ENCODE measurements at places on chromosomes 4 and X.

DNA sequence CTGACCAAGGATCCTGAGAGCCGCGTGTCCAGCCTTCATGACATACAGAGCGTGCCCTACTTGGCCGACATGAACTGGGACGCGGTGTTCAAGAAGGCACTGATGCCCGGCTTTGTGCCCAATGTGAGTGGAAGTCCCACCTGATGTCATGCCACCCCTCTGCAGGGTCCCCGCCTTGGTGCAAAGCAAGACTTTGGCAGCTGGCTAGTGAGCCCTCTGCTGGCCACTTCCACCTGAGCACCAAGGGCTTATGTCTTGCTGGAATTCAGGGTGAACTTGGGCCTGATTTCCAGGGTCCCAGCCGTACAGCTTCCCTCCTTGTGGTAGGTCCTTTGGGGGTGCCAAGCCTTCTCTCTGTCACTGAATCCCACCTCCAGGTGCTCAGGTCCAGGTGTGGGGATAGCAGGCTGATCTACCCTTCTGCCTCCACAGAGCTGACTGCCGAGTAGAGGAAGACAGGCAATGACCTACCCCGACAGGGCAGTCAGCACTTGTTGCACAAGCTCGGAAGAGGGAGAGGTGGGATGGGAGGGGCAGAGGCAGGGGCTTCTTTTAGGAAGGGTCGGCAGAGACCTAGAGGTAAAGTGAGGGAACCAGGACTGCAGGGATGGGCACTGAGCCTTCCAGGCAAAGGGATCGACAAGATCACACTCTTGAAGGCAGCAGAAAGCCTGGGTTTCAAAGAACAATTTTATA lies 248.1 kb downstream of the EVC2 start:
- peak; percentile 71 for DNase-seq

DNA sequence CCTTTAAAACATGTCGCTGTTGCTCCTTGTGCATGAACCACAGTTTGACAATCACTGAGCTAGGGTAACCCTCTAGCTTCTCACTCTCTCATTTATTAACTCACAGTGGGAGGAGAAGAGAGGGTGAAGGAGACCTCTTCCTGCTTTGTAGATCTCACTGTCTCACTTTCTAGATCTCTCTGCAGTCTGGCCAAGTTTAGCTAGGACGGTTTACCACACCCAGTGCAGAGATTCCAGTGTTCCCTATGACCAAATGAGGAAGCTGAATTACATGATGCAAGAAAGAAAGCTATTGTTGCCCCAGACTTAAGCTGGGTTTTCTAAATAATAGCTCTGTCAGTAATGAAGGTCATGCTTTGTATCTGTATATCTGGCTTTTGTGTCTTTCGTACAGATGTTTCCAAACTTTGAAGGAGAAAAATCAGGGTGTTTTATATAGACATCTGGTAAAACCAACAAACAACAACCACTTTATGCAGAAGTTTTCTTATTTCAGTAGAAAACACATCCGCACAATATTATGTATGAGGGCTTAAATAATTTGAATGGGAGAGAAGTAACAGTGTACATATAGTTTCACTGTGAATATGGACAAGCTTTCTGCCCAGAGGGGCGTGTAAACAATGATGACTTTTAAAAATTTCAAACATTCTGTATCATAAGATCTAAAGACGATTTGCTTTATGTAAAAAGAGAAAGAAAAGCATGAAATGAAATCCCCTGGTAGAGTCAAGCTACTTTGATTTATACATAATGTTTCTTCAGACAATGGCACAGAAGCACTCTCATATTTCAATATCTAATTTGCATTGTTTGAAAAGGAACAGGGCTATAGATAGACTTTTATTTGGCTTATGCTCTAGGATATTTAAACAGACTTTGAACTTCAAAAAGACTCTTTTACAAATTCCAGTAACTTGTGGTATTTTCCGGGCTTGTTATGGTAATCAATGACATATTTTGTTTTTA lies 582.3 kb downstream of the FSTL5 start:
- no peak for DNase-seq

DNA sequence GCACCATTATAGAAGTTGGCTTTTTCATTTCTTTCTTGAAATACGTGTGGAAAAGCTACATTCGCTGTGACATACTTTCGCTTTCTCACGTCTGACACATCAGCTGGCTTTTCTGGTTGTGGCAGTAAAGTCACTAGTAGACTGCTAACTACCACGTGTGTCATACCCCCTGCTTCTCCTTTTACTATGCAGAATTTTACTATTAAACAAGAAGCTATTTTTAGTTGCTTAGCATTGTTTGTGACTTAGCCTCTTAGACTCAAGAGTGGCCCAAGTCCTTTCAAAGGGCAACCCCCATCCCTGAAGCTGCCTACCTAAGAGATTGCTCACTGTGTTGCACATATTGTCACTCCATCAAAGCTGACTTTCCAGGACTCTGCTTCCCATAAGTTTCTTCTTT lies 2.1 kb upstream of the IL2 start:
- DNase-seq: no peak

DNA sequence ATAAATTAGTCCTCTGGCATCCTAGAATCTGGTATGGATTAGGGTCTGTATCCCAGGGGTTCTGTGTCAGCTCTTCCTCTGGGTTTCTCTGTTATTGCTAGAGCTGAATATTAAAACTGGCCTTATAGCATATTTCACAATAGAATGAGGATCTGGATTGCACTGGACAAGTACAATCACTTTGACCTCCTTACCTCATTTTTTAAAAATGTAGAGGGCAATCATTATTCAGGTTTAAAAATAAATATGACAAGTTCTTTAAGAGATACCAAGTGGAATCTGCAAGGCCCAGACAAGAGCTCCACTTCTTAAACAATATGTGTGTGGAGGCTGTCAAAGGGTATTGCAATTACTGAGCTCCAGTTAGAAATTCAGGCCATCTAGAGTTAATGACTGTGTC lies 1.4 kb downstream of the PALLD start:
- no peak for DNase-seq

DNA sequence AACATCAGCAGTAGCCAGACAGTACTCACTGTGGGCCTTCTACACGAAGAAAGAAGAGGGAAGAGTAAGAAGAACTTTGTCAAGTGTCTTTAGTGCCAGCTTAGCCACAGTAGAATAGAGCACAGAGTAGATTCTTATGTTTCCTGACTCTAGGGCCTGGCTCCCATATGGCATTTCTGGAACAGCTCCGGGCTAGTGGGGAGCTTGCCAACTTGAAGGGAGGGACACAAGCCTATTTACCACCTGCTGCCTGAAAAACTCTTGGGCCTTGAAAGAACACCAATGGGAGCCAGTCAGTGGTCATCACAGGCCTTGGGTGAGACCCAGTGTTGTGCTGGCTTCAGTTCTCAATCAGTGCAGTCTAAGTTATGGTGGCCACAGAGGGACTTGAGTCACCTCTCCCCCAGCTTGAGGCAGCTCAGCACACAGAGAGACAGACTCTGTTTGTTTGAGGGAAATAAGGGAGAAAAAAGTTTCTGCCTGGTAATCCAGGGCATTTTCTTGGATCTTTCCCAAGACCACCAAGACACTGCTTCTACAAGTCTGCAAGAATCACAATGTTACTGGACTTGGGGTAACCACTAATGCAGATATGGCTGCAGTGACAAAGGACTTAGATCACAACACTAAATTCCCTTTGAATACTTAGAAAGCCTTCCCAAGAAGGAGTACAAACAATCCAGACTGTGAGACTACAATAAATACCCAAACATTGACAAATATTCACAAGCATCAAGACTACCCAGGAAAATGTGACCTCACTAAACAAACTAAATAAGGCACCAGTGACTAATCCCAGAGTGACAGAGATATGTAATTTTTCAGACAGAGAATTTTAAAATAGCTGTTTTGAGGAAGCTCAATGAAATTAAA lies 261.0 kb upstream of the NDST3 start:
- no peak for DNase-seq

- no peak for DNase-seq
Measured at GRCh38 chr4:168822481-168822880, 187.6 kb downstream of the CBR4 start.

DNA sequence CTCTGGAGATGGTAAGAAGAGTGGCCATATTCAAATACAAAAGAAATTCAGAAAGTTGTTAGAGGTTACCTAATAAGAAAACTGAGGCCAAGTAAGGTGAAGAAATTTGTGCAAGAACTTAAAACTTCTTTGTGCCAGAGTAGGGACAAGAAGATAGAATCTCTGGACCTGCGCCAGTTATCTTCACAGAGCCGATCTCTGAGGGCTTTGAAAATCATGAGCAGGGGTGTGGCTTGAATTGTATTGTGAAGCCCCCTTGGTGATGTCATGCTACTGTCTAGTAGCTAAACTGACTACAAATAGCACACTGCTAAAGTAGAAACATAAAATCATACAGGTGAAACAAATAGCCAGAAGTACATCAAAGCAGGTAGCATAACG lies 184.6 kb downstream of the UGT8 start:
- DNase-seq: no peak

- no peak for DNase-seq
Measured at GRCh38 chr4:156635051-156635450, 336.5 kb downstream of the PDGFC start.

DNA sequence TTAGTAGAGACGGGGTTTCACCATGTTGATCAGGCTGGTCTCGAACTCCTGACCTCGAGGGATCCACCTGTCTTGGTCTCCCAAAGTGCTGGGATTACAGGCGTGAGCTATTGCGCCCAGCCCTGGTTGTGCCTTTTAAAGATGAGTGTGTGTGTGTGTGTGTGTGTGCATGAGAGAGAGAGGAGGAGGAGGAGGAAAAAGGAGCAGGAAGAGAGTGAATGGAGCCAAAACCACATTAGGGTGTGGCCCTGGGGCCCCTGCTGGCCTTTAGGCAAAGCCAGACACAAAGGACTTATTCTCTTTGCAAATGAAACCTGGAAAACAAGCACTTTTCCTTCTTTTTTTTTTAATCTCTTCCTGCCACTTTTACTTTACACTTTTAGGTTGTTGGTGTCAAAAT lies 48.2 kb upstream of the KLF3 start:
- DNase-seq: no peak

DNA sequence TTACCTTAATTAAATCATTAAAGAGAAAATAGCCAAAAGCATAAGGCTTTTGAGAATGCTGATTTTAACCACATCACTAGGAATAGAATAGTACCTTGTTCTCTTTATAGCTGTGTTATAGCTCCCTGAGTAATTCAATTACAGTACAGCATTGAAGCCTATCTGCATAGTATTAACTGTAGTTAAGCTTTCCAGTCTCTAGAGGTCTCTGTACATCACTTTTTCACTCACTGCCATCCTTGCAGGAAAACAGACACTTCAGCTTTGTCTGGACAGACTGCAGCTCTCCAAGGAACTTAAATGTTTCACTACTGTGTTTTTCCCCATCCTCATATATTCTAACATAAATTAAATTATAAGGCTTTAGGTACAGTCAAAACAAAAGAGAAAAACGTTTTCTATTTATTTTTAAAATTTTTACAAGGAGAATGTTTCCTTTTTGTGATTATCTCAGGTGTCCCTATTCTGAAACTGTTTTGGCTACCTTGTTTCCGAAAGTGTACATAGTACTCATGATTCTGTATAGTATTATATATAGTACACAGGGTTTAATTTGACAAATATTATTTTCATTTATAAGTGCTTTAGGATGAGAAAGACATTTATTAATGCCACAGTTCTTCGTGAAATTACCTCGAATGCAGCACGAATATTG lies 407.9 kb downstream of the PCDH18 start:
- DNase-seq: no peak

DNA sequence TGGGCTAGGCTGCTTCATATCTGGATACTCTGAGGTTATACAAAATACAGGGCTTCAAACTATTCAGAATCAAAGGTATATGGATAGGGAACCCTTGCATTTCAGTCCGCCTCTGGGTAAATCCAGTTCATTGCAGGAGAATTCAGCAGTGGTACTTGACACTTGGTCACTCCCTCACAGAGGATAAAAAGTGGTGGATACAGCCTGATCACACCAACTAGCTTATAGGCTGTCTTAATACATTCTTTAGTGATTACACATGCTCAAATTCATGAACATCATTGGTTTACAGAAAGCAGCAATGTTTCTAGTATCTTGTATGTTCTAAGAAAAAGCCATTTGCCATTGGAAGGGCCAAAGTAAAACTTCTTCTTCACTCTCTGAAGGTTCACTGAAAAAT lies 104.8 kb upstream of the PDE5A start:
- no peak for DNase-seq
